ENCODE measurements at places on chromosomes 7 and 10.

- DNase-seq: no peak
These were observed 66.4 kb upstream of the ZMIZ1 start for GRCh38 chr10:79002336-79002735.

DNA sequence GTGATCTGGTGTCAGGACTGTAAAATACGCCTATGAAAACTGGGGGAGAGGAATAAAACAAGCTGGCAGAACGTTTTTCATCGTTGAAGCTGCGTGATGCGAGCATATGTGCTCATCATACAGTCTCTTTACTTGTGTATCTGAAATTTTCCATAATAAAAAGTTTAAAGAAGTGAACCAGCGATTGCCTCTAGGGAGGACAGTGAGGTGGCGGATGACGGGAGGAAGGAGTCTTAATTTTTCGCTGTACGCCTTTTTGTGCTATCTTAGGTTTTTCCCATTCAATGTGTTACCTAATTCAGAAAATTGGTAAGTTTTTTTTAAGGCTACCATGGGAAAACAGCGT lies 891 bp upstream of the WAPL start:
- DNase-seq: no peak

DNA sequence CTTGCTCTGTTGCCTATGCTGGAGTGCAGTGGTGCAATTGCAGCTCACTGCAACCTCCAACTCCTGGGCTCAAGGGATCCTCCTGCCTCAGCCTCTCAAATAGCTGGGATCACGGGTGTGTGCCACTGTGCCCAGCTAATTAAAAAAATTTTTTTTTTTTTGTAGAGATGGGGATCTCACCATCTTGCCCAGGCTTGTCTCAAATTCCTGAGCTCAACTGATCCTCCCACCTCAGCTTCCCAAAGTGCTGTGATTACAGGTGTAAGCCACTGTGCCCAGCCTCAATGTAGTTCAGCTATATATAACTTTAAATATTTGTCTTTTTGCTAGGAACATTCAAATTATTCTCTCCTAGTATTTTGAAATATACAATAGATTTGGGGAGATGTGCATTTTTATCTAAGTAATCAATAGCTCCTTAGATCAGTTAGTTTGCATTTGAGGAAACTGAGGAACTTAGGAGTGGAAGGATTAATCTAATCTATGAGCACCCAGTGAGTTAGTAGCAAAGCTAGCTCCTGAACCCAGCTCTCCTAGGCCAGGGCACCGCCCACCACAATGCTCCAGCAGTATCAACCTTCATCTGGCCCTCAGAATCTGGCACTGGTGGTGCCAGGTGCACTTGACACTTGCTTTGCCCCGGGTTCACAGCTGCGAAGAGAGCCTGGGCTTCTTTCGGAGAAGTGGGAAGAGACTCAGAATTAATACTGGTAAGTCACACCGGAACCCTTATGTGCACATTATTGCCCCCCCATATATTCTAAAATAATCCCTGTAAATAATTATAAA lies 5.9 kb upstream of the LRMDA start:
- no peak for DNase-seq

DNA sequence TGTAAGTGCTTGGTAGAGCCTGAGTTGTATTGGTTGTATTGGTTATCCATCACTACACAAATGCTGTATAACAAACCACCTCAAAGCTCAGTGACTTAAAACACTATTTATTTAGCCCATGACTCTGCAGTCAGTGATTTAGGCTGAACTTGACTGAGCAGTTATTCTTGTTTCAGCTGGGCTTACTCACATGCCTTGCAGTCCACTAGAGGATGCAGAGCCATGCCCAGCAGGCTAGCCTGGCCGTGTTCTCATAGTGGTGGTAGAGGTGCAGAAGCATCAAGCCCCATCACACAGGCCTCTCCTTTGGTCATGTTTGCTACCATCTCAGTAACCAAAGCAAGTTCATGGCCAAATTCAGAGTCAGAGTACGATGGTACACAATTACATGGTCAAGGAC lies 43.9 kb downstream of the LUC7L2 start:
- no peak for DNase-seq

GRCh38 chr10:124879136-124879535 lies 62.8 kb upstream of the ZRANB1 start:
- DNase-seq: no peak

- no peak for DNase-seq
These were observed 36.7 kb downstream of the ZNF467 start for GRCh38 chr7:149736478-149737360.

DNA sequence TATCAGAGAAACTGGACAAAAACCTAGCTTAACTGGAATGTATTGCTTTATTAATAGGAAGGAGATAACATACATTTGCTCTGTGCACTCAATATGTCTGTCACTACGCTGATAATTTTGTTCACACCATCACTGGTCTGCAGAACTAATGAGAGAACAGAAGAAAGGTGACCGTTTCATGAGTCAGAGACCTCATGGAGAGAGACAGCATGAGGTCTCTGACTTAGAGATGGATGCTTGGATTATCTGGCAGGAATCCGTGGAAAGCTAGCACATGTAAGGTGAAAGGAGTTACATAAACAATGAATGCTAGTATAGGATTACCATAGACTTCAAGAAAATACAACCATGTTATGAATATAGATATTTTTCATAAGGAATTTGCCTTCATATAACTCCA lies 947.3 kb downstream of the IPMK start:
- no peak for DNase-seq

DNA sequence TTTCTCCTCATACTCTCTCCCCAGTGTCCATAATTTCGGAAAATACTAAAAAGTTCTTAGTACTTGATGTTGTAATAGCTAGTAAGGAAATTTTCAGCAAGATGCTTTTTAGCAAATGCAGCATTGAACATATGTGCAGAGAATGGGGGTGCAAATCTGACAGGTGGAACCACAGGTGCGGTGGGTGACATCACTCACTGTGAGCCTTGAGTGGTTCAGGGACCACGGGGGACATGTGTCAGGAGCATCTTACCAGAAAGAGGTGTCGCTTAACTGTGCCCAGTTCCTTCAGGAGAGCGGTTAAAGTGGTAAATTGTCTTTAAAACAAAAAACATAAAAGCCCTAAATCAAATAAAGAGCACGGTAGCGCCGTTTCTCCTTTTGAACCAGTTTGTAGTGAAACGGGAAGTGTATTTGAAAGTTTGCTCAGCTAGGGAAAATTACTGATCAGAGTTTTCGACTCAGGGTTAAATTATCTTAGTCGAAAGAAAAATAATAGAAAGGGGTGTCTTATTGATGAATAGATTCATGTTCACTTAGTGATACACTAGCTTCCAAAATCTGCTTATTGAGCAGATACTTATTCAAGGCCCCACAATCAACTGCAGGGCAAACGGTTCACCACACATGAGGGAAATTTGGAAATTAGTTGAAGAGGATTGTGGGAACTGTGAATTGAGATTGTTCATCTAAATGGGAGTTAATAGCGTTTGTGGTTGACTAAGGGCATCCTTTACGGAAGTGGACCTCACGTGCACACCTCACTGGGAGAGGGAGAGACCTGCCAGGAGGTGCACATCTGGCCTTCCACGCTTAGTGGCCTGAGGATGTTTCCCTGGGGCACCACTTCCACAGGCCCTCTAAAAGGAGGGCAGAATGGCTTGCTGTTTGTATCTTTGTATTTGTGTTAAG lies 12.7 kb downstream of the CUL1 start:
- no peak for DNase-seq

DNA sequence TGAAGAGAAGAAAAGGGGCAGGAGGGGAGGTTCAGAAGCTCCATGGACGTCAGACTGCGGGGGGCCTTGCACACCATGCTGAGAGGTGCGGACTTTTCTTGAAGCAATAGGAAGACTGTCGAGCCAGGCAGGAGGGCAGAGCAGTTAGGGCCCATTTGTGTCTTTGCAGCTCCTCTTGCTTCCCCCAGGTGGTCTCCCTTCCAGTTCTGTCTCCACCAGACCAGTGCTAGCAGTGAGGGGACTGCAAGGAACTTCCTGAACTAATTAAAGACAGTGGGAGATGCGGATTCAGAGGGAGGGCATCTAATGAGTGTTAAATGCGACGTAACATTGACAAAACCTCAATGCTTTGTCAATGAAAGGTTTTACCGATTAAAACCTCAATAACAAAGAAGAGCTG lies 225.4 kb downstream of the USP6NL start:
- DNase-seq: no peak

- DNase-seq: peak; percentile 66
These were observed 283.6 kb downstream of the ADRA2A start for GRCh38 chr10:111360260-111360925.

DNA sequence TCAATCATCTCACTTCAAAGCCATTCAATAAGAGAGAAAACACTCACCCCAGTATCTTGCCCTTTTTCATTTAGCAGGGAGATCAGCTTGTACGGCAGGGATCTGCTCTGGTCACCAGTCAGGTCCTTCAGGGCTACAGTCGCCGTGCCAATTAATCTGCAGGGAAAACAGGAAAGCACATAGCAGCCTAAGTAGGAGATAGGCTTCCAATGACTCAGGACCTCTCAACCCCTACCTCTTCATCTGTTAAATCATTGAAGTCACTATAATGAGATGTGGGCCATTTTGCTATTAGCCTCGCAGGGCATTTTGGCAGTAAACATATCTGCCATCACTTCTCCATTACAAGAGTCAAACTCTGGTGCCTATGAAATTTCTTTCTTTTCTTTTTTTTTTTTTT lies 50.8 kb downstream of the MYOF start:
- DNase-seq: no peak

DNA sequence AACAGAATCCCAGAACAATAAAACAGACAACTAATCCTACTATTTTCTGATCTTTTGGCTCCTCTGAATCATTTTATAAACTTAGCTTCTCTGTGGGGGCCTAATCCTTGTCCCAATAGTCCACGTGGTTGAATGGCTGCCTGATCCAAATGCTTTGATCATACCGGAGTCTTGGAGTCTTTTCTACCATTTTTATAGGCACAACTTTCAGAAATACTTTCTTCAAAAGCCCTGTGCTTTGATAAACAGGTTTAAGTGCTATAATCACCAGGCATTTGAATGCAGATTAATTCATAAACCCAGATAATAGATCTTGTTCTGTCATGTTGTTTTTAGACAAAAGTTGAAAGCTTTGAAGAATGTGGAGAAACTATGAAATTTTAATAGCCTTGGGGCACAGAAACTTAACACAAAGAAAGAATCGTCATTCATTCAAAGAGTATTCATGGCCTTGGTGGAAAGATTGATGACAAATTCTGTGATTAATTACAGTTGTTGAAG lies 163.7 kb downstream of the AHR start:
- DNase-seq: no peak

DNA sequence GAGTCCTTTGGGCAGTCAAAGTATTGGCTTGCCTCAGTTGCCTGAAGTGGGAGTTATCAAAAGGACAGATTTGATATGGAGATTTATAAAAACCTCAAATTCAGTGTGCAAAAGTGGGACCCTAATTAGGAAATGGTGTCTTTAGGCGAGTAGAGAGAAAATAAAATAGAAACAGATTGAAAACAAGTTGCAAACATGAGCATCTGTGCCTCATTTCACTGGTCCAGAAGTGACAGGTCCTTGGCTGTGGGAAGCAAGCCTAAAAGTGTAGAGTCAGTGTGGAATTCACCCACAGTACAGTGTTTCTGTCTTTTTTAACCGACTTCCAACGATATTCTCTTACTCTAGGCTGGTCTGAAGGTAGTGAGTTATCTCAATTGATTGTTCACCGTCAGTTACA lies 51.2 kb downstream of the ST8SIA6 start:
- DNase-seq: no peak

GRCh38 chr7:4209126-4209525 lies 473.0 kb upstream of the FOXK1 start:
- no peak for DNase-seq

GRCh38 chr7:134799377-134799776 lies 19.9 kb downstream of the CALD1 start:
- no peak for DNase-seq
